ENCODE measurements at places on chromosomes 5 and 9.

- DNase-seq: no peak
These were observed 156.9 kb downstream of the C9orf50 start for GRCh38 chr9:129463994-129464393.

DNA sequence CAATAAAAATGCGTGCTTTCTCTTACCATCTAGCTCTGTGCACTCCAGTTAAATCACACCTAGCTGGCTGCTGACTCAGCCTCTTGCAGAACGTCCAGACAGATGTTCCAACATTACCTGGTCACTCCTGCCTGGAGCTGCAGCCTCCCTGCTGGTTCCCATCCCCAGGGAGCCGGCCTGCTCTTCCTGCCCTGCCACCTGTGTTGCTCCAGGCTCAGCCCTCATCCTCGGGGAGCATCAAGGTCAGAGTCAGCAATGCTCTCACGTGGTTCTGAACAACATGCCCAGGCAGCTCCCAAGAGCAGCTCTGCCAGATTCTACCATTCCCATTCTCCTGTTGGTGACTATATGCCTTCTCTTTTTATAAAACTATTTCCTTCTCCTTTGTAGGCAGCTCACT, 81.3 kb downstream of the GADD45G start:
- no peak for DNase-seq

DNA sequence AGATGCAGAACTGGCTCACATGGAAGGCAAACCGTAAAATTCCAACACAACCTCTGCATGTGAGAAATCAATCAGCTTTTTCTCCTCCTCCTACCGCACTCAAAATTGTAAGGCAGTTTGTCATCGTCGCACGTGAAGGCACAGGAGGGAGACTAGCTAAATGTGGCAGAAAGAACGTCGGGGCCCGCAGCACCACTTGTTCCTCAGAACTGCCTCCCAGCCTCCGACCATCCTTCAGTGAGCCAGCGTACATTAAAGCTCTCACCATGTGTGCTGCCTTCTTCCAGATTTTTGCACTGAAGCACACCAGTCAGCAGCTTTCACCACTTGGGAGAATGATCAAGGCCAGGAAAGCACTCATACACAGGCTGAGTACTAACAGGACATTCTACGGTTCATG, 105.9 kb downstream of the RFX3 start:
- DNase-seq: no peak

- DNase-seq: no peak
These were observed 6.0 kb downstream of the CAMK4 start for GRCh38 chr5:111229871-111230810.

DNA sequence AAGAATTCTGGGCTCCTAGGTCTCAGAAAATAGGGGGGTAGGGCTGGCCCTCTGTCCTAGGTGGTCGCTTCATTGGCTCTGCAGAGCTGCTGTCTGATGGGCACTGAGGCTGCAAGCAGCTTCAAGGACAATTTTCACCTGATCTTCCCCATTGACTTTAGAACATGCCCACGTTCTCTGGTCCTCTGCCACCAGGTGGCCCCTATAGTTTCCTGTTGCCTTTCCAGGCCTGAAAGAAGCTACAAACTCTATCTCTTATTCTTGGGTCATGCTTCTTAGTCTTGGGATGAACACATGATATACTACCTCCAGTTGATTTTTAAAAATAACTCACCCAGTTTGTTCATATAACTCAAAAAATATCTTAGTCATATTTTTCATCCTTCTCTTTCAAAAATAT, 26.3 kb downstream of the SPZ1 start:
- DNase-seq: peak; percentile 24

DNA sequence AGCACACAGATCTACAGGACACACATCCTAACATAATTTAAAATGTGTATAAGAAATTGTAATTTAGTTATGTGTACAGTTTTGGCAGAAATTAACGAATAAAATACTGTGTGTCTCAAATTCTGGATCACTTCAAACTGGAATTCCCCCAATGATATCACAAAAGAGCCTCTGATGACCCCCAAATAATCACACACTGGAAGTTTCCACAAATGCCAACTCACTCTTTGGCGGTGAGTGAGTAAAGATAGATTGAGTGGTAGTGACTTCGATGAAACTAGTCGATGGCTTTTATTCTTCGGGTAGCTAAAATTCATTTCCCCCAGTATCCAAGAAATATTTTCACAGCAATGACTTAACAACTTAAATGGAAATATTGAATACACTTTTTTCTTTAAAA, 2.2 kb downstream of the ZNF366 start:
- no peak for DNase-seq

GRCh38 chr9:130018265-130018664, 24.7 kb downstream of the FNBP1 start:
- DNase-seq: no peak

DNA sequence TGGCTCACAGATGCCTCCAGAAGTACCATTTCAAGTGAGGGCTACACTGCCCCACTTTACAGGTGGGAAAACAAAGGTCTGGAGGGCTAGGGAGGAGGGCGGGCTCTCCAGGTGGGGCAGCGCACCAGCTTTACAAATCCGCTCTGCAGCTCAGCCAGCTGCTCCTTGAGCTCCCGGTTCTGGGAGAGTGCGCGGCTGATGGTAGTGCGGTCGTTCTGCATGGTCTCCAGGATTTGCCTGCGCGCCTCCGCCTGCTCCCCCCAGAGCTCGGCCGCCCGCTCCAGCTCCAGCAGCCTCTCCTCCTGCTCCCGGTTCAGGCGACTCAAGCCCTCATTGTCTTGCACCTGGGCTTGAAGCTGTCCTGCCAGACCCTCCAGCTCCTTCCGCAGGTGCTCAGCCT, 15.5 kb downstream of the GOLGA2 start:
- DNase-seq: no peak

GRCh38 chr9:134915046-134915985, 2.4 kb downstream of the FCN1 start:
- no peak for DNase-seq

DNA sequence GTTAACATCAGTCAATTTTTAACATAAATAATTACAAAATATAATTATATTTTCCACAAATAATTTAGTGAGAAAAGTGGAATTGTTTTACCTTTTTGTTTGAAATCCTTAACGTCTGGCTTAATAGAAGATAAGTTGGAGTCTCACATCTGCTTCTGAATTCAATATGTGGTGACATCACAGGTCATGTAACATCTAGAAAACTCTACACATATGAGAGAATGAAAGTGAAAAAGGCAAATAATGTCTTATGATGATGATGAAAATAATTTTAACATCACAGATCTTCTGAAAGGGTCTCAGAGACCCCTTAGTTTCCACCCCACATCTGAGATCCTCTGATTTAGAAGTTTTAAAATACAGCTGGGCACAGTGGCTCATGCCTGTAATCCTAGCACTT, 81.5 kb downstream of the PRKACG start:
- no peak for DNase-seq

DNA sequence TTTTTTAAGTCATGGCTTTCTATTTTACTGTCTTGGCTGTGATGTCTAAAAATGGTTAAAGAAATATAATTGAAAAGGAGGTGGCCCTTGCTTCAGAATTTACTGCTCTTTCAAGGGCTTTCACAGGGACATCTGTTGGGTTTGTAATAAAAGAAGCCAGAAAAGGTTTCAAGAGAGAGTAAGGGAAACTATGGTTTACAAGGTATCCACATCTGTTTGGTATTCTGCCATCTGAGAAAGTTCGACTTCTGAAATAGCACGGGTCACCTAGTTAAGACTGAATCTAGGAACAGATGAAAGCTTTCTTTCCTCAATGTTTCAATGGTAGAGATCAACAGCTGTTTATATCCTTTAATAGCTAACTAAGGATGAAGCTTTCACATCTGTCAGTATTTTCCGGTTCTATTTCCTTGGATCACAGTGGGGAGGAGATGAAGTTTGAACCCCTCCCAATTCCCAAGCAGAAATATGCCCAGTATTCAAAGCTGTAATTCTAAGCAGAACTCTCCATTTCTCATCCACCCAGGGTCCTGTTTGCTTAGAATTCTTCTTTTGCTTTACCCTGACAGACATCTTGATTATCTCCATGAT, 72.8 kb upstream of the IFNK start:
- DNase-seq: no peak

DNA sequence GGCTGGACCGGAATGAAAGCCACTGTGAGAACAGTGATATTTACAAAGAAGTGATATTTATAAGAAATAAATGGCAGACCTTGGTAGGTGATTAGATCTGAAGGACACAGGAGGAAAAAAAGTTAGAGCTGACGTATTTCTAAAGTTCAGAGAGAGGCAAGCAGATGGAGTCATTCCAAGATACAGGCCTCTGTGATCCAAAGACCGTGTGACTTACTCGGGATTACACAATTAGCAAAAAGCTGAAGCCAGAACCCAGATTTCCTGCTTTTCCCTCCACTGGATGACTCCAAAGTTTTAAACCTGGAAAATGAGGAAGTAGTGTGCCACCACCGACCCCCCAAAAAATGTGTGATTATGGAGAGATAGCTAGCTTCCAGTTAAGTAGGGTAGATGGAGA, 3.1 kb upstream of the DOCK8 start:
- no peak for DNase-seq

- no peak for DNase-seq
These were observed 14.5 kb downstream of the SH2D3C start for GRCh38 chr9:127763918-127764384.
